Stimulated activated CD4-positive, alpha-beta T cell treated with anti-CD3 and anti-CD28 coated beads, Interleukin-2, amount 100 ng/mL, for 24 hours (primary cell): ENCODE measurements at places on chromosomes 11 and 22.

GRCh38 chr11:69705351-69705811 is 1.6 kb upstream of the FGF19 start:
- DNase-seq, result no peak

DNA sequence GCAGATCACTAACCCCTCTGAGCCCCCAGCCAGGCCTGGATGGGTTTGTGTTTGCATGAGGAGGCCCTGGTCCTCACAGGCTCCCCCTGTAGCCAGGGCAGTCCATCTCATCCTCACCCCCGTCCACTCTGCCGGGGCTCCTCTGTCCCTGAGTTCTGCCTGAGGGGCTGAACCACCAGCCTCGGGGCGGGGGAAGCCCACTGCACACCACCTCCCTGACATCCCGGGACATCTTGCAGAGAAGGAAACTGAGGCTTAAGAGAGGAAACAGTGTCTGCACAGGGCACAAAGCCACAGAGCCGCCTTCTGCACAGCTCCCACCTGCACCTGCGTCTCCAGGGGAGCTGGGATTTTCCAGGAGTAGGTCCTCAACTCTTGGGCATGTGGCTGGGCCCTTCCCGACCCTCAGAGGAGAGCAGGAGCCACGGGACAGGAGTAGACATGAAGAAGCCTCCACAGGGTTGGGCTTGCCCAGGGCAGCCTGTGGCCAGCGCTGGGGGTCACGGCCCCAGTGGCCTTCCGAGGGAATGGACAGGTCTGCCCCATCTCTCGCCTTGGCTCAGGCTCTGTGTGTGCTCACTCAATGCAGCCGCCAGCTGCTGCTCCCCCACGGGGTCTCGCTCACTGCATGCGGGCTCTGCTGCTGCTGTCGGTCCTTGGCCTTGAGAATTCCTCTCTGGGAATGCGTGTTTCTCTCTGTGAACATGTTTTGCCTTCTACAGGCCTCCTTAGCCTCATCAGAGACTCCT is 45.4 kb upstream of the CCDC188 start:
- DNase-seq, result no peak

DNA sequence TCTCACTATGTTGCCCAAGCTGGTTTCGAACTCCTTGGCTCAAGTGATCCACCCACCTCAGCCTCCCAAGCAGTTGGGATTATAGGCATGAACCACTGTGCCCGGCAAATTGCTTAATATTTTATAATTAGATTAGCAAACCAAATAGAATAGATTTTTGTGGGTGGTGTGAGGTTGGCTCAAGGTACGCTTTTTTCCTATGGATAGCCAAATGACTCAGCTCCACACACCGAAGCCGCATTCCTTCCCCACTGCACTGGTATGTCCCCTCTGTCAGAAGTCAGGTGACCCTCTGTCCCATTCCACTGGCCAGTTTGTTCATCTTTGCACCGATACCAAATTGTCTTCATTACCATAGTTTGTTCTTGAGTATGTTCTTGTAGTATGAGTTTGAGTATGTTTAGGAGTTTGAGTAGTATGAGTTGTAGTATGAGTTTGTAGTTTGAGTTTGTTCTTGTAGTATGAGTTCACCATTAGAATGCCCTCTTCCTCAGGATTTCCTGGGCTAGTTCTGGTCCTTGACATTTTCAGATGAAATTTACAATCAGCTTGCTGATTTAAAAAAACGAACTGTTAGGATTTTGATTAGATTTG is 19.4 kb downstream of the SUSD2 start:
- DNase-seq, result no peak

DNA sequence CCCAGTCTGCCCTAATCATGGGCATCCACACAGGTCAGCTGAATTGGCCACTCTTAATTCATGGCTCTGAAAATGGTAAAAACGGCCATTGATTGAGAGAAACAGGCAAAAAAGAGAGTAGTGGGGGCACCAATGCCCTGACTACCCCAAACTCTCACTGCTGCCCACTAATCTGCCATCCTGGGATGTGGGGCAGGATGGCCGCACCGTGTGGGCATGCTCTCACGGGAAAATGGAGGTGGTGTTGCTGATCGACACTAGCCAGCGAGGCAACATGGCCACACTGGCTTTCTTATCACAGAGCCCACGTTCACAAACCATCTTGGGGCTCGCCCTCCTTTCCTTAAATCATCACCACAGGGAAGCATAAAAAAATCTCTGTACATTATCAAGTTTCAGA is 11.2 kb upstream of the TUB start:
- no peak for DNase-seq

DNA sequence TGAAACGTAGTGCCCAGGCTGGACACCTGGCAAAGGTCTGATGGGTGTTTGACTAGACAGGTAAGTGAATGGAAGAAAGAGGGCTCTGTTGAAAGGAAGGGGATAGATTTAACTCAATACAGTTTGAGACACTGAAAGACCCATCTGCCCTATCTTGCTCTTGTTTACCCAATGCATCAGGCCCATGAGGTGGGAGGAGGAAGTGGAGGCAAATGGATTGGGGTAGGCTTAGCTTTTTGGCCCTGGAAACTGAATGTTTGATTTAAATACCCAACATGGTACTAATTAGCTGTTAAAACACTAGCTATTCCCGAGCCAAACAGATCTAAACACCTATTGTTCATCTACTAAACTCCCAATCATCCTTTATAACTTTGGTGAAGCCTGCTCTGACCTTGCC is 3.5 kb upstream of the UVRAG start:
- DNase-seq, result no peak

- DNase-seq, result no peak
Observed at GRCh38 chr22:24588757-24589481, 4.0 kb downstream of the LRRC75B start.
